ENCODE measurements at places on chromosomes 1 and 21.

DNA sequence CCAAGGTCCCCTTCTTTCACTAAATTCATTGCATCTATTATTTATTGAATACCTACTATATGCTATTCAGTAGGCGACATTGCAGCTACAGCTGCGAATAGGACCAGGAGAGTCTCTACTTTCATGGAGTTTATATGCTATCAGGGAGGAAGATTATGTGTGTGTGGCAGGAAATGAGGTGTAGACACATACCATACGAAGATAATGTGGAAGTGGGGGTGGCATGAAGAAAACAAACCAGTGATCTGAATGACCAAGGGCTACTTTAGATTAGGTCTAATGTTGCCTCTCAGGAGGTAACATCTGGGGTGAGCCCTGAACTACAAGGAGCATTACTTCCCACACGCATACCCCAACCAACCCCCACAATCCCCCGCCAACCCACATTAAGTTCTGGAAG is 1.0 kb upstream of the PPIH start:
- DNase-seq: no peak

DNA sequence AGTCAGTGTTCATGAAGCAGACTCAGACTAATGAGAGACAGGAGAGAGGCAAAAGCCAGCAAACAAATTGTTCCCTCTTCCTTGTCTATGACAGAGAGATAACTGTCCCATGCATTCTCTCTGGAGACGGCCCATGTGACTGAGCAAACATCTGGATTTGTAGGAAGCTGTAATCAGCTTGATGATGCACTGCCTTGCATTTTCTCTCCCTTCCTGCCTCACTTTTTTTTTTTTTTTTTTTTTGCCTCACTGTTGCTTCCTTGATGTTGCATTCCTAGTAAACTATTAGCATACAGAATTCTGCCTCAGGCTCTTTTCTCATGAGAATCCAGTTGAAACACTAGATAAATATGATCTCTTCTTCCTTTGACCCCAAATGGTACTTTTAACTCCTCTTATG is 134.5 kb downstream of the HHIPL2 start:
- DNase-seq: no peak

- DNase-seq: no peak
These were observed 11.0 kb downstream of the ICMT start for GRCh38 chr1:6224718-6225117.

DNA sequence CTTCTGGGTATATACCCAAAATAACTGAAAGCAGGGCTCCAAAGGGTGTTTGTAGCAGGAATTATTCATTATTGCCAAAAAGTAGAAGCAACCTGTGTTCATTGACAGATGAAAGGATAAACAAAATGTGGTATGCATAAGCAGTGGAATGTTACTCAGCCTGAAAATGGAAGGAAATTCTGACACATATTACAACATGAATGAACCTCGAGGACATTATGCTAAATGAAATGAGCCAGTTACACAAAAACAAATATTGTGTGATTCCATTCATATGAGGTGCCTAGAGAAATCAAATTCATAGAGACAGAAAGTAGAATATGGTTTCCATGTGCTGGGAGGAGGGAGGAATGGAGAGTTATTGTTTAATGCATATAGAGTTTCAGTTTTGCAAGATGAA is 86.3 kb upstream of the ARTN start:
- no peak for DNase-seq

GRCh38 chr21:41570791-41571355 is 62.9 kb upstream of the TMPRSS2 start:
- no peak for DNase-seq

Measured in right renal pelvis (tissue), 4 donors.